Foreskin keratinocyte (primary cell): ENCODE measurements at places on chromosomes 1 and 21. TPM values are rescaled to one million over a fixed set of nuclear protein-coding genes. Genes with fewer than 3 reads are reported as not detected.

DNA sequence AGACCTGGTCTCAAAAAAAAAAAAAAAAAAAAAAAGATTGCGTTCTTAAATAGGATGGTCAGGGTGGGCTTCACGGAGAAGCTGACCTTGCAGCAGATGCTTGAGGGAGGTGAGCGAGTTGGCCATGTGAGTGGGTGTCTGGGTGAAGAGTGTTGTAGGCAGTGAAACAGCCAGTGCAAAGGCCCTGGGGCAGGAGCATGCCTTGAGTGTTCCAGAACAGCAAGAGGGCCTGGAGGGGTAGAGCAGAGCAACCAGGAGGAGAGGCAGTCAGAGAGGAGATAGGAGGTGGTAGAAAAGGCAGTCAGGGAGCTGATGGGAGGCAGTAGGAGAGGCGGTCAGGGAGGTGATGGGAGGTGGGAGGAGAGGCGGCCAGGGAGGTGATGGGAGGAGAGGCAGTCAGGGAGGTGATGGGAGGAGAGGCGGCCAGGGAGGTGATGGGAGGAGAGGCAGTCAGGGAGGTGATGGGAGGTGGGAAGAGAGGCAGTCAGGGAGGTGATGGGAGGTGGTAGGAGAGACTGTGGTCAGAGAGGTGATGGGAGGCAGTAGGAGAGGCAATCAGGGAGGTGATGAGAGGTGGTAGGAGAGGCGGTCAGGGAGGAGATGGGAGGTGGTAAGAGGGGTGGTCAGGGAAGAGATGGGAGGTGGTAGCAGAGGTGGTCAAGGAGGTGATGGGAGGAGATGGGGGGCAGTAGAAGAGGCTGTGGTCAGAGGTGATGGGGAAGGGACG is 20.2 kb upstream of the PADI6 start:
- no peak for DNase-seq

DNA sequence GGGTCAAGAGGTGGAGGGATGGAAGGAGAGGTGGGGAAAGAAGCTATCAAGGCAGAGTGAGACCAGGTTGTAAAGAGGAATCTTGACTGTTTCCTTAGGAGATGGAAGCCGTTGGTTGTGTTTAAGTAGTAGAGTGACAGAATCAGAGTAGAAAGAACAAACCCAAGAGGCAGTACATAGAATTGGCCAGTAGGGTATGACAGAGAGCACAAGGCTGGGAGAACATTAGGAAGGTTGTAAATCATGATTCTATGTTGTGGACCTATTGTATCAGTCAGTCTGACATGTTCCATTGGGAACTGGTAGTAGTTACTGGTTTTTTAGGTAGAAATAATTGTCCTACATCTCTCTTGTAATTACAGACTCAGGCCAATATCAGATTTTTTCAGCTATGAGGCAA is 486.9 kb upstream of the USP24 start:
- DNase-seq: no peak

Gene GBP4
- polyA plus RNA-seq: 0.01 TPM in 2 replicates

DNA sequence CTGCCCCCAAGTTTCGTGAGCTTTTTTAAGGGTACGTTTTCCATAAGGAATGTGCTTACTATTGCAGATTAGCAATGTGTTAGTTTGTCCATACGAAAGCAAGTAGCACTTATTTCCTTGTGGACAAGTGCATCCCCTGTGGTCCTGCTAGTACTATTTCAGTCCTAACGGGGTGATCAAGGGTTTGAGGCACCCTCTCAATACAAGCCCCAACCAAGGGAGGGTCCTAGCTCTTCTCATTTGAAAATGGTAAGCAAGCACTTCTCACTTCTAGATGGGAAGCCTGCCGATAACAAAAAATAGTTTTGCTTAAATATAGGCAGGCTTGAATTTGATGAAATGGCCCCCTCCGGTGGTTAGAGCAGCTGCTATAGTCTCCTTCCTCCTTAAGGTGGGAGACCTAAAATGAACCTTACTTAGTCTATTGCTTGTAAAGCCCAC is 64.0 kb upstream of the HMCN1 start:
- DNase-seq: peak; percentile 7

DNA sequence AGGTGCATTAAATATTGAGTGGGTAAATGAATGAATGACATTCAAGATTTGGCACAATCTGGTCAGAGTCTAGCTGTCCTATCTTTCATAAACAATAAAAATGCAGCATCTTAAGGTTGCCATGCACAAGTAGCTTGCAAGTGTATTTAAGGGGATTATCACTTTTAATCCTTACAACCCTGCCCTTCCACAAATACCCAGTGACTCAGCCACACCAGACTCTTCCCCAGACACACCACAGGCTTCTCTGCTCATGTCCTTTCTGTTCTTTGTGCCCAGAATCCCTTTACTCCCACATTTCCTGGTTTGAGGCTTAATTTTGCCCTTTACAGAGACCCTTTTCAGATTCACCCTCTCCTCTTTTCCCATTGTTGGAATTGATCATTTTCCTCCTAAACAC is 59.8 kb downstream of the KIRREL1 start:
- DNase-seq: no peak

GRCh38 chr1:7703321-7704213 is 67.5 kb upstream of the VAMP3 start:
- DNase-seq: no peak

DNA sequence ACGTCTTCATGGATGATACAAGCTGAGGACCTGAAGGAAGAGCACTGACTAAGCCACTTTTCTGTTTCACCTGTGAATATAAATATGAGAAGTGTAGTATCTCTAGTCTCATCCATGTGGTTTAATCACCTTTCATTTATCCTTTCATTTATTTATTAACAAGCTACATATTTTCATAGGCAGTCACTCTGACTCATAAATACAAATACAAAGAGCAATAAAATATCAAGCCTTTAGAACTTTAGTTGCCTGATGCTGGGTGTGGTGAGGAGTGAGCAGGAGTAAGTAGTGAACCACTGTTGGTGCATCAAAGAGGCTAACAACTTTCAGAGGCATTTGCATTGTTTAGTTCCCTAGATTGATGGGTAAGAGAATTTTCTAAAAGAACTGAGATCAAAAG is 269.0 kb upstream of the C1orf87 start:
- no peak for DNase-seq

- DNase-seq: no peak
Measured at GRCh38 chr1:170001266-170001665, 73.2 kb downstream of the KIFAP3 start.

DNA sequence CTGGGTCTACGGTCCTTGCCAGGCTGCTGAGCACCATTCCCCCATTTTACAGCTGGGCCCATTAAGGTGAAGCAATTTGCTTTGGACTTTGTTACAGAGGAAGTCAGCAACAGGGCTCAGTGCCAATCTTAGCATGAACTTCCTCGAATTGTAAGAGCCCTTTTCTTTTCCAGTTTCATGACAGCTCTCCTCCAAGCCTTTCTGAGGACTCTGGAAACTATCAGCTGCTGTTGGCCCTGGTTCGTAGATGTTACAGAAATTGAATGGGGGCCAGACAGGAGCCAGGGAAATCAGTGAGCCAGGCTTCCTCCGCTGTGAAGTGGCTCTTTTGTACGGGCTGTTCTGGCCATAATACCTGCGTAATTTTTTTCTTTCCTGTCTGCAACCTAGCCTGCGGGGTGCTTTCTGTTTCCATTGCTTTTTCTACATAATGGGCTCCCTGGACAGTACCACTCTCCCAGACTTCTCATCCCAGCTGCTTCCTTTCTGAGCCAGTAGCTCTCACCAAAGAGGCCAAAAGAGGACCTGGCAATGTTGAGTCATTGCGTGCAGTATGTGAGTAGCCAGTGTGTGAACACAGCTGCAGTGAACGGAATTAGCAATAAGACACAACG is 386.3 kb downstream of the DISC1 start:
- DNase-seq: peak; percentile 29

Gene ACTL8
- not detected in 2 replicates for polyA plus RNA-seq

Gene GUCA2A
- not detected in 2 replicates for polyA plus RNA-seq

DNA sequence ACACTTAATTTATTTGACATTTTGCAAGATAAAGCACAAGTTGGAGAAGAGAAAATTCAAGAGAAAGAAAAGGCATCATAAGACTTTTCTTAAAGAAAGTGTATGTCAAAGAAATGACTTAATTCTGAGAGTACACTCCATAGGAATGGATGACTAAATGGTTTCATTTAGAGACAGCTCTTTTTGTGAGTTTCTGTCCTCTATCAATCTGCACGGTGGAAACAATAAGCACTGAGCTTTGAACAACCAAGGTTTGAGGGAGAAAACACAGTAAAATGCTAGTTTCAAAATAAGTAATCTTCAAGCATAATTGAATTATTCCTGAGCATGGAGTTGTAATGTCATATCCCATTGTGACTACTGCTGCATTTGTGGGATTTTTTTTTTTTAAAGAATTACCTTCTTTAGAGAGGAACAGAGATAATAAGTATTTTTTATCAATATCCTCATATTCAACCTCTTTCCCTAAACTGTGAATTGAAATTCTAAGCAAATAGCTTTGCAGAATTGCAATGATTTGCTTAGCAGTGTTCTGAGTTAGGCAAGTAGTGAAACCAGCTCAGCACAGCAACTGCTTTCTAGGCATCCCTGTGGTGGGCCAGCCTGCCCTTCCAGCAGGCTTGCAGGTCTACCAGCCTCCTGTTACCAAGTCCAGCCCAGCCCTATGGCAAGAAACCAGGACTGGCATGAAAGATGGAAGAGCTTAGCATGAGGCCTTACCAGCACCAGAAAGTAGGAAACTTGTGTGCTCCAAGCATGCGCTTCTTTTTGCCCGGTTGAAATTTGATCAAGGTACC is 38.2 kb downstream of the KCNJ6 start:
- no peak for DNase-seq

GRCh38 chr1:21933397-21934248 is 3.5 kb downstream of the HSPG2 start:
- DNase-seq: peak; percentile 87

DNA sequence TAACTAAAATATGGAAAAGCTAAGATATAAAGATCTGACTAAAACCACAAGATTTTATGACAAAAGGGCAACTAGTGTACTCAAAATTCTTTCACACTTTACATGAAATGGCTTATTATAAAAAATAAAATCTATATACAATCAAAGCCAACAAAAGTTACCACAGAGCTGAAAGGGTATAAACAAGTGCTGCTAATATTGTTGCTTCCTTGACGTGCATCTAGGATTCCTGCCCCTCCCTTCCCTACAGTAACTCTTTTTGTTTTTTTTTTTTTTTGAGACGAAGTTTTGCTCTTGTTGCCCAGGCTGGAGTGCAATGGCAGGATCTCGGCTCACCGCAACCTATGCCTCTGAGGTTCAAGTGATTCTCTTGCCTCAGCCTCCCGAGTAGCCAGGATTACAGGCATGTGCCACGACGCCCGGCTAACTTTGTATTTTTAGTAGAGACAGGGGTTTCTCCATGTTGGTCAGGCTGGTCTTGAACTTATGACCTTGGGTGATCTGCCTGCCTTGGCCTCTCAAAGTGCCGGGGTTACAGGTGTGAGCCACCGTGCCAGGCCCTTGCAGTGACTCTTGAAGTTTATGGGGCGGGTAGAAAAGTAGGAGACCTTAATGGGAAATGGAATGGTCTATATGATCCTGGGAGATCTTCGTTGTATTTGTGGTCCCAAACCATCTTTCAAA is 4.5 kb downstream of the SRSF4 start:
- DNase-seq: no peak
